ENCODE measurements at places on chromosomes 2 and 18.

GRCh38 chr2:72028996-72029395, 118.7 kb downstream of the CYP26B1 start:
- no peak for DNase-seq

DNA sequence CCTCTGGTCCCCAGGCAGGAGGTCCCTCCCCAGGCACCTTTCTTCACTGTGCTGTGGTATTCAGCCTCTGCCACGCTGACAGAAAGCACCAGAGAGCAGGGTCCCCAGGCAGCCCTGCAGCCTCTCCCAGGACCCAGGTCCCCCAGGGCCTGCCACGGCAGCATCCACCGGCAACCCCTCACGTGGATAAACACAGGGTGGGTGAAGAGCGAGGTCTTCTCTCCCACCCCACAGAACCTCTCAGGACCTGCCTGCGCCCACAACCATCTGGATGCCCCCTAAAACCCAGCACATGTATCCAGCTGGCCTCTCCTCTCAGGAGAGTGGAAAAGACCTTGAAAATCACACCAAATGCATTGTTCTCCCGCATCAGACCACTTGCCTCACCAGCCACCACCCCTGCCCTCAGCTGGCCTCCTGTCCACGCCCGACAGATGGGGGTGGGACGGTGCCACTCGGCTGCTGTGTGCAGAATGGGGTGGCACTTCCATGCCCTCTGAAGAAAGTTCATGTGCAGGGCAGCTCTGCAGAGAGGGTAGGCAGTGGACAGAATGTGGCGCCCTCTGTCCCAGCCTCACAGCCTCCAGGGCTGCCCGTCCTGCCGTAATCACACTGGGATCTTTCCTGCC, 4.0 kb upstream of the CROCC2 start:
- DNase-seq = no peak

DNA sequence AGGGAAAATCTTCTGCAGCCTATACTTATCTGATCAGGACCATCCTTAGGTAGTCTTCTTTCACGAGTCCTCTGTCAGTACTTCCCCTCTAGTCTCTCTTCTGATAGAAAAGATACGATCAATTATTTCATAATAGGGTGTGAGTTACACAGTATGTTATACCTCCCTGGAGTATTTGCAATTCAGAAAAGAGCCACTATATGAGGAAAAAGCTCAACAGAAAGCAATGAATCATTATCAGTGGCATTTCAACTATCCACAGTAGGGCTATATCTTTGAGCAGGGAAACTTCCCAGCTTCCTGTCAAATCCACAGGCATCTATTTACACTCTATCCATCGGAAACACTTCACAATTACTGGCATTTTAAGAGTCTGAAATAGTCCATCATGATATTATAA, 105.3 kb upstream of the ACVR2A start:
- DNase-seq = no peak

- no peak for DNase-seq
Measured at GRCh38 chr2:133657591-133657990, 89.3 kb upstream of the NCKAP5 start.

- DNase-seq = no peak
Measured at GRCh38 chr18:78900938-78901909, 78.4 kb upstream of the SALL3 start.

DNA sequence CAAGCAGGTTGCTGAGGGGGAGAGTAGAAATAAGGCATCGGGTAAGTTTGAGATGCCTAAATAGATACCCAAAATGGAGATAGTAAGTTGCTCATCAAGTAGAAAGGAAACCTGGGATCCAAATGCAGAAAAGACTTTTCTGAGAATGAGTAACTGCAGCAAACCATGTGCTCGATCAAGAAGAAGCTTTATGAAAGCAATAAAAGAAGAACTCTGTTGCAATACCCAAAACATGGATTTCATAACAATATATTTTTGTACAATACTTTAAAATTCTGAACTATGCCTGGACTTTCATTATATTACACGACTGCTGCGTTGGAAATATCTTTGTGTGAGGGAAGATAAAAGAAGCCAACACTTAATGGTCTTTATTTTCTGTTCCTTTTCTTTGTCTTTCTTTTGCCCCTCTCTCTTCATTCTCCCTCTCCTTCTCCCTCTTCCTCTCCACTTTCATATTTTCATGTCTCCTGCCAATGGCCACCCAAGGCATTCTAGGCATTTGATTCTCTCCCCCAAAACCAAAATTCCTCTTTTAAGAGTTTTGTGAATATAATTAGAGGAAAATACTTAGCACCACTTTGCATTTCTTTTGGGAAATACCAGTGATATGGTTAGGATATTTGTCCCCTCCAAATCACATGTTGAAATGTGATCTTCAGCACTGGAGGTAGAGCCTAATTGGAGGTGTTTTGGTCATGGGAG, 257.6 kb downstream of the MREG start:
- DNase-seq = no peak

- no peak for DNase-seq
Measured at GRCh38 chr2:51698021-51698420, 666.1 kb upstream of the NRXN1 start.

DNA sequence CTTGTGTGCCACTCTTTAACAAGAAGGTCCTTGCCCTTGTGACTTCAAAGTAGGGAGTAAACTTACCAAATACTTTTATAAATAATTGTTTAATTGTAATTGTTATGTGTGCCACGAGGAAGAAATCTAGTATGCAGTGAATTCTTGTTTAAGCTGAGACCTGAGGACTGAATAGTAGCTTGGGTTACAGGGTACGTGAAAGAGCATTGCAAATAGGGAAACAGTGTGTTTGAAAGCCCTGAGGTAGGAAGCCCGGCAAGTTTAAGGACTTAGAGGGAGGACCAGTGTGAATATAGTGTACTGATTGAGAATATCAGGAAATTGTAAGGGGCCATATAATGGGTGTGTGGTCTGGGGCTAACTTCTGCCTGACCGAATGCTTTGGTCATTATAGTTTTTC, 26.2 kb downstream of the PHLPP1 start:
- no peak for DNase-seq

GRCh38 chr18:59846814-59847490, 52.8 kb upstream of the PMAIP1 start:
- DNase-seq = no peak

DNA sequence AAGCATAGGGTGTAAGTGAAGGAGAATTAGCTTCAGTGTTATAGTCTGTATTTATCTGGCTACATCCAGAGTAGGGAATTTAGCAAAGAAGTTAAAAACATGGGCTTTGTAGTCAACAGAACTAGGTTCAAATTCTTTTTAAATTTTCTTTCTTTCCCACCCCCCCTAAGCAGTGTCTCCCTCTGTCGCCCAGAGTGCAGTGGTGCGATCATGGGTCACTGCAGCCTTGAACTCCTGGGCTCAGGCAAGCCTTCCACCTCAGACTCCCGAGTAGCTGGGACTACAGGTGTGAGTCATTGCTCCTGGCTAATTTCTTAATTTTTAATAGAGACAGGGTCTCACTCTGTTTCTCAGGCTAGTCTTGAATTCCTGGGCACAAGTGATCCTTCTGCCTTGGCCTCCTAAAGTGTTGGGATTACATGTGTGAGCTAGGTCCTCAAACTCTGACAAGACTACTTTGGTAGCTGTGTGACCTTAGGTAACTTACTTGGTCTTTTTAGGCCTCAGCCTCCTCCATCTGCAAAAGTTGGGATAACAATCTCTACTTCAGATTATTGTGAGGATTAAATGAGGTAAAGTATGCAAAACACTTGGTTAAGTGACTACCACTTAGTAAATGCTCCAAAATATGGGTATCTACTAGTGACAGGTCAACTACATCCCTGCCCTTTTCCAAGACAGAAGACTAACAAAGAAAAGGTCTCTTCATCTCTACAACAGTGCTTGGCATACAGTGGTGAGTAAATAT, 17.8 kb downstream of the DOK1 start:
- no peak for DNase-seq

DNA sequence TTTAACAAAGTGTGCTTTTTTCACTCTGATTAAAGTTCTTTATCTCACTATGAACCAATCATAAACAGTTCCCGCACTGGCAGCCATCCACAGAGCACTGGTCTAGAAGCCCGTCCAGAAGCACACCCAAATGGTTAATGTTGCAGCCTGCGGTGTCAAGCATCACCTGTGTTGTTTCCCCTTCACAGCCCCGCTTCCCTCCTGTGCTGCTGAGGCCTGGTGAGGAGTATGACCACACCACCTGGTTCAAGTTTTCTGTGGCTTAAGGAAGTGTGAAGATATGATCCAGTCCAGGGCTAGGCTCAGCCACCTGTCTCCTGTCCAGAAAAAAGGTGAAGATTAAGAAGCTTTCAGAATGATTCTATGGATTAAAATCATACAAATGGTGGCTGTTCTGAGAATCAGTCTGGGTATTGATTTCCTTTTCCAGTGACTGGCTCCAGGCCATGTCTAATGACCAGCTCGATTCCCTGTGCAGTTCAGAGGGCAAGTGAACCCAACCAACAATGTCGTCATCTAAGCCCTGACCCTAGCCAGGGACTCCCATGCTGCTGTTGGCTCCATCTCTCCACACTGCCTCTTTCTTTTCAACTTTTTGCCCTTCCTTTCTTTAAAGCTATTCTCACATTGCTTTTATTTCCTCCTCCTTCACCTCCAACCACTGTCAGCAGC, 17.7 kb downstream of the SRSF7 start:
- DNase-seq = no peak

DNA sequence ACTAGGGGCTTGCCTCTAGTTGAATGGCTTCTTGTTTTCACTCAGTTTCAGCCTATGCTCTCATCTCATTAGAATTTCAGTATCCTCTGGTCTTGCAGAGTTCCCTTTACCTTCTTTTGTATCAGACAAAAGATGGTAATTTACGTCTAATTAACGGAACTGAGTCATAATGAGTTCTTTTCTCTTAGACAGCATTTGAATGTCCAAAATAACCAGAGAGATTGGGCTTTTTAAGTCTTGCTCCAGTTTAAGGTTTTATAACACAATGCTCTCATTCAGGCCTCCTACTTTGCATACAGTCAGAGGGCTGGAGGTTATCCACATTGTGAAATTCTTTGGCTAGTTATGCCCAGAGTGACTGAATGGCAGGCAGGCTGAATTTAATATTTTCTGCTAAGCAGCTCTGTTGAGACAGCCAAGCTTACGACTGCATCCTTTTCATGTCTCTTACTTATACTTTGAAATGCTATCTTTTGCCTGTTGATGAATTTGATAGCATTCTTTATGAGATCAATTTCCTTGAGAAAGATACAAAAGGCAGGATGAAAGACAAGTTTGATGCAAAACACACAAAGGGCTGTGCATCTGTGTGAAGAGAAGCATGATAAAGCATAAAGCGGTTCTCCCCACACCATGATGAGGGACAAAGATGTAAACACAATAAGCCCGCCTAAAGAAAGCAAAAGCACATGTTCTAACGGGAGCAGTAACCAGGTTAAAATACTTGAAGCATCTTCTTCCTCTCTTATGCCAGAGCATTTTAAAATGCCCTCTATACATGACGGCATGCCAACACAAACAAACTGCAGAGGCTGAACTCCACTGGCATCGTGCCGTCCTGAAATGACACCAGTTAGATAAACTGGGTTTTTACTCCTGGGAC, 90.0 kb downstream of the CDH2 start:
- peak; percentile 49 for DNase-seq
